ENCODE measurements at places on chromosomes 16 and 17.

DNA sequence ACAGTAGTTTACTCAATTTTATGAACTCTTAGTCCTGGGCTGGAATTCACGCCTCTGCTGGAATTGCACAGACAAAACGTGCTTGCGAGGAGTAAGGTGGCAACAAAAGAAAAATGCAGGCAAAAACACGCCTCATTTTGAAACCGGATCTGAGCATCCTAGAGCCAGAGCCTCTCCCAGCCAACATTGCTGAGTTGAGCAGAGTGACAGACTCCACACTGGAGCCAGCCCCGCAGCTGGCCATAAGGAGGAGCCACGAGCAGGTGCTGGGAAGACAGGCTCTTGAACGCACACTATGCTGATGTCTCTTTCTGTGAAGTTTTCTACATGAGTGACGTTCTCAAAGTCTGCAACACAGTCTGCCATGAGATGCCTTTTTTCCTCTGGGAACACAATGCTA is 14.6 kb upstream of the HSBP1 start:
- no peak for DNase-seq

DNA sequence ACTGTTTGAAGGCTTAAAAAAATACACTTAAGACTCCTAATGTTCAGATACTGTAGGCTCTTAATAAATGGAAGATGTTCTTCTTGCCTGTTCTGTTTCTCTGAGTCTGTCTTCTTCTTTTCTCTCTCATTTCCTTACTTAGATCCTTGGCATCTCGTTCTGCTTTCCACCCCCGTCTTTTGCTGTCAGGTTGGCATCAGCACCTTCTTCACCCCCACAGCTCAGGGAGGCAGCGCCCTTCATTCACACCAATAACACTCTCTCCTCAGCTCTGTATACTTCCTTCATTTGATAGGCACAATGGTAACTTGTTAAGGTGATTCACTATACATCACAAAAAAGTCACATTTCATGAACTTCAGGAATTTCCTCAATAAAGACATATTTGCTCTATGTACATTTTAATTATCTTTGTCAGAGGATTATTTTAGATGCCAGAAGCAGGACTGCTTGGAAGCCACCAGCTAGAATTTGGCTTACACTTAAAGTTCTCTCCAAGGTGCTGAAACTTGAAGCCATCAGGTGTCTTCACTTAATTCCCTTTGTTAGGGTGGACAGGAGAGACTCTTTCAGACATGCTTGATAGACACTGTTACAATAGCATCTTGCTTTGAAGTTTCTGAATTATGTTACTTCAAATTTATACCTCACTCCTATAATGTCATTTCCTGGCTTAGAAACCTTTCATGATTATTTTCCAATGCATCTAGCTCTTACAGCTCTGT is 670.1 kb upstream of the C16orf82 start:
- DNase-seq = no peak

DNA sequence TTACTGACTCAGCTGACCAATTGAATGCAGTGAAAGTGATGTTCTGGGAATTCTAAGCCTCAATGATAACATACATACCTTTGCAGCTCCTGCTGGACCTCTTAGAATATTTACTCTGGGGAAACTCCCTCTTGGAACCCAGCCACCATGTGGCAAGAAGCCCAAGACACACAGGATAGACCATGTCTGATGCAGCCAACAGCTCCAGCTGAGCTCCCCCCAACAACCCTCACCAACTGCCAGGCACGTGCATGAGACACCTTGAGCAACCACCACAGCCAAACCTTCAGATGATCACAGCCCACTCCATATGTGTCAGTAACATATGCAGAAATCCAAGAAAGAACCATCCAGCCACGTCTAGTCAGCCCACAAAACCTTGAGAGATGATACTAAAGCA is 53.0 kb downstream of the XYLT1 start:
- DNase-seq = no peak

DNA sequence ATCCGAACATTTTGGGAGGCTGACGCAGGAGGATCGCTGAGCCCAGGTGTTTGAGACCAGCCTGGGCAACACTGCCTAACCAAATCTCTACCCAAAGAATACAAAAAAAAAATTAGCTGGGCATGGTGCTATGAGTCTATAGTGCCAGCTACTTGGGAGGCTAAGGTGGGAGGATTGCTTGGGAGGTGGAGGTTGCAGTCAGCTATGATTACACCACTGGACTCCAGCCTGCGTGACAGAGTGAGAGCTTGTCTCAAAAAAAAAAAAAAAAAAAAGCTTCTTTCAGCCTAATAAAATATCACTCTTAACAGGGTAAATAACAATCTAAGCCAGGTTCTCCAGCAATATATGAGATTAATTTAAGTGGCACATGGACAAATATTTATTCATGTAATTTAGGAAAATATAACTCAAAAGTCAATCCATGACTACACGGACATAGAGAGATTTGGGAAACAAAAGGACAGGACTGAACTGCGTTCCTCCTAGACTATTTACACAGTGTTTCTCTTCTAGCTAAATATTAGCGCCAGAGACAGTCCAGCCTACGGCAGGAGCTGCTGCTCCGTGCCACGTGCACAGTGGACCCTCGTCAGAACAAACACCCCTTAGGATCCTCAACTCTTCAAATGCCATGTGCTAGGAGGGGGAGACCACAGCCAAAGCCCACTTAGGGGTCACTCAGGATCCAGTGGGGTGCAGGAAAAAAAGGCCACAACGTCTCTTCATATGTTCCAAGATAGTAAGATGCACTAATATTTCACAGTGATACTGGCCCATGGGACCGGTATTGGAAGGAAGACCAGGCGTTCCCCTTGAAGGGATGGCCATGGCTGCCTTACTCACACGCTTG is 8.7 kb downstream of the USP36 start:
- no peak for DNase-seq

GRCh38 chr16:57807968-57808528 is 5.8 kb upstream of the KIFC3 start:
- DNase-seq = peak; percentile 48

DNA sequence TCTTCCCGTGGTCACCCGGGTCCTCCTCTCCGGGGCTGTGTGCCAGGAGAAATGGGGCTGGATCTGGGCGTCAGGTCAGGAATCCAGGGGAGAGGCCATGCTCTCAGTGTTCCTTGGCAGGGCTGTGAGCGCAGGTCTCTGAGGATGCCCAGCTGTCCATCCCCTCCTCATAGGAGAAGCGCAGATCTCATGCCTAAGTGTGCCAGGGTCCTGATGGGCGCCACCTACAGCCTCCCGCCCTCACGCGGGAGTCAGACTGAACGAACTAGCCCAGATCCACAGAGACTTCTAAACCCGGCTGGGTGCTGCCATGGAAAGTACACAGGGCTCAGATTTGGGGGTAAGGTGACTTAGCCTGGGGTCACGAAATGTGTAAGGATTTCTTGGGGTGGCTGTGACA is 24.3 kb downstream of the MGRN1 start:
- DNase-seq = no peak

GRCh38 chr16:86099326-86099725 is 200.4 kb downstream of the IRF8 start:
- DNase-seq = no peak

GRCh38 chr16:86611525-86611855 is 33.1 kb downstream of the FOXL1 start:
- no peak for DNase-seq

All from hippocampal formation (tissue), 2 donors.